ENCODE measurements at places on chromosomes 6 and 20.

- no peak for DNase-seq
Measured at GRCh38 chr20:62596921-62597320, 45.4 kb upstream of the SLCO4A1 start.

DNA sequence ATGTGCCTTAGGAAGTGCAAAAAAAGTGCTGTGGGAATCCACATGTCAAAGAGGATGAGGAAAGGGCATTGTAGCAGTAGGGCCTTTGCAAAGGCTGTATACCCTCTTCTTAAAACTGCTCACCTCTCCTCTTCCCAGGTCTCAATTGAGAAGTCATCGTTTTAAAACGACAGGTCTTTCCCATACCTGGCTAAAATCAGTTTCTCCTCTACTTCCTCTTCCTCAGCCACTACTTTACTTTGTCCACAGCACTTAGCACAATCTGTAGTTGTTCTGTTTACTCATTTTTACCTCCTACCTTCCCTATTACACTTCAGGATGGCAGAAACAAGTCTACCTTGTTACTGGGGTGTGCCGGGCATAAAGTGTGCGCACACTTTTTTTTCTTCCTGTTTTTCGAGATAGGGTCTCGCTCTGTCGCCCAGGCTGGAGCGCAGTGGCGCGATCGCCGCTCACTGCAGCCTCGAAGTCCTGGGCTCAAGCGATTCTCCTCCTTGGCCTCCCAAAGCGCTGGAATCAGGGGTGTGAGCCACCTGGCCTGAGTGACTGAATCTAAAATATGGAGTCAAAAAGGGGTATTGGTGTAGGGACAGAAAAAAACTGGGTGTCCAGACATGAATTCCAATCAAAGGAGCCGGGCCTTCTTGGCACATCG lies 9.8 kb upstream of the ELOVL5 start:
- DNase-seq, result no peak

GRCh38 chr6:73655341-73655917 lies 1.6 kb upstream of the SLC17A5 start:
- no peak for DNase-seq

DNA sequence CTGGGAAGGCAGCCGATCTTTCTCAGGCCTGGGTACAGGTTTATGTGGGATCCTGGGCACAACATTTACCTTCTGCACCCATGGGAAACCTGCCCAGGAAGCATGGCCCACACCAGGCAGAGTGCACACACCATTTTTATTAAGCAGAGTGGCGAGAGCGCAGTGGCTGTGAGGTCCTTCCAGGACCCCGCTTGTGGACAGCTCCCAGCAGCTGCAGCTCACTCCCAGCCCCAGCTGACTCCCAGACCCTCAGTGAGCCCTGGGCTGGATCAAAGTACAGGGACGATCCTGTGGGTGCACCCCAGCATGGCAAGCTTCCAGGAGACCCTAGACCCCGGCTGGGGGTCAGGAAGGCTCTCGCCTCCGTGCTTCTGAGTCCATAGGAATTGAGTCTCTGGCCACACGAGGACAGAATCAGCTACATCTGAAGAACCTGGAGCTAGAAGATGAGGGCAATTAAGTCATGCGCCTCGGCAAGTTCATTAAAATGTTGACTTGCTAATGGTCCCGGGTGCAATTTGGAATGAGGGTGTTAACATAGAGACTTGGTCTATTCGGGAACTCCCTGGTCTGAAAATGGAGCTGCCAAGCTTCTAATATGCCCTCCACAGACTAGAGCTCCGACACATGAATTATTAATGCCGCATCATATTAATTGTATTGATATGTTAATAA lies 65.4 kb upstream of the SLCO4A1 start:
- DNase-seq, result no peak

GRCh38 chr6:138036111-138036510 lies 71.1 kb downstream of the PERP start:
- DNase-seq, result no peak

DNA sequence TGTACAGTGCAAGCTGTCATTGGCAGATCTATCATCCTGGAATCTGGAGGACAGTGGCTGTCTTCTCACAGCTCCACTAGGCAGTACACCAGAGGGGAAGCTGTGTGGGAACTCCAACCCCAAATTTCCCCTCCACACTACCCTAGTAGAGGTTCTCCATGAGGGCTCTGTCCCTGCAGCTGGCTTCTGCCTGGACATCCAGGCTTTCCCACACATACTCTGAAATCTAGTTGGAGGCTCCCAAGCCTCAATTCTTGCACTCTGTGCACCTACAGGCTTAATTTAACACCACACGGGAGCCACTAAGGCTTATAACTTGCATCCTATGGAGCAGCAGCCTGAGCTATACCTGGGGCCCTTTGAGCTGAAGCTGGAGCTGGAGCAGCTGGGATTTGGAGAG lies 43.0 kb upstream of the TRIM39 start:
- no peak for DNase-seq

GRCh38 chr20:45085867-45086266 lies 15.1 kb downstream of the KCNS1 start:
- DNase-seq, result no peak

DNA sequence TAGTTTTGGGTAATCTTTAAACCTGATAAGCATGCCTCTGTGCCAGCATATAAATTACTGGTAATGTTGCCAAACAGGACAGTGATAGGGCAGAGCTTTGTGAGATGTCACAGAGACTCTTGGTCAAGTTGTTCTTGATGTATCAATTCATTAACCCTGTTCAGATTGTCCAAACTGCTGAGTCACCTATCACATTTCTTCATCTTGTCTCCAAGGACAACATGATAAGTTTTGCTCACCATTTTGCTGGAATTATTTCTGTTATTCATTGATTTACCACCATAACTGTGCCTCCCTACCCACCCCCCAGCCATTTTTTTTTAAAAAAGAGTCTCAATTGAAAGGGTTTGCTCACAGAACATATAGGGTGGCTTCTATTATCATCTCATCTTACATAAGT lies 19.5 kb upstream of the GMNN start:
- DNase-seq, result peak; percentile 32

DNA sequence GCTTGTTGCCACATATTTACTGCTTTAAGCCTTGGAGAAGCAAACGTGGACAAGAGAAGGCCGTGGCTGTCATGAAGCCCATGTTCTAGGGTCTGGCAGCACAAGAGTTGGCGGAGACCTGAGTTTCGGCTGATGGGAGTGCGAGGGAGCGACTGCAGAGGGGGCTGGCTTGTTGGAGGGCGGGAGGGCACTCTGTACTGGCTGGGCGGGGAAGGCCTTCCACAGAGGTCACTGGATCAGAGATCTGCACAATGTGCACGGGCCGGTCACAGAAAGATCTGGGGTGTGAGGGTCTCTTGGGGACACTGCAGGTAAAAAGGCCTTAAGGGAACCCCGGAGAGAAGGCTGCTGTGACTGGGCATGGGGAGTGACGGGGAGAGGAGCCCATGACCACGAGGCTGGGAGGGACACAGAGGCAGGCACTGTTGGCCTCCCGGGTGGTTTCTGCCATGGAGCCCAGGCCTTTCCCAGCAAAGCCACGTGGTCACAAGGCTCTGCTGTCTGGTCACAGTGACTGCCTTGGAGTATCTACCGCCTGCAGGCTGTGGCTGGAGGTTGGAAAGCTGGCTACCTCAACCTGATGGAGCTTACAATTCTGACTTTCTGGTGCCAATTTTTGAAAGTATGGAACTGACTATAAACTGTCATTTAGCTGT lies 23.8 kb downstream of the FOXC1 start:
- DNase-seq, result no peak

DNA sequence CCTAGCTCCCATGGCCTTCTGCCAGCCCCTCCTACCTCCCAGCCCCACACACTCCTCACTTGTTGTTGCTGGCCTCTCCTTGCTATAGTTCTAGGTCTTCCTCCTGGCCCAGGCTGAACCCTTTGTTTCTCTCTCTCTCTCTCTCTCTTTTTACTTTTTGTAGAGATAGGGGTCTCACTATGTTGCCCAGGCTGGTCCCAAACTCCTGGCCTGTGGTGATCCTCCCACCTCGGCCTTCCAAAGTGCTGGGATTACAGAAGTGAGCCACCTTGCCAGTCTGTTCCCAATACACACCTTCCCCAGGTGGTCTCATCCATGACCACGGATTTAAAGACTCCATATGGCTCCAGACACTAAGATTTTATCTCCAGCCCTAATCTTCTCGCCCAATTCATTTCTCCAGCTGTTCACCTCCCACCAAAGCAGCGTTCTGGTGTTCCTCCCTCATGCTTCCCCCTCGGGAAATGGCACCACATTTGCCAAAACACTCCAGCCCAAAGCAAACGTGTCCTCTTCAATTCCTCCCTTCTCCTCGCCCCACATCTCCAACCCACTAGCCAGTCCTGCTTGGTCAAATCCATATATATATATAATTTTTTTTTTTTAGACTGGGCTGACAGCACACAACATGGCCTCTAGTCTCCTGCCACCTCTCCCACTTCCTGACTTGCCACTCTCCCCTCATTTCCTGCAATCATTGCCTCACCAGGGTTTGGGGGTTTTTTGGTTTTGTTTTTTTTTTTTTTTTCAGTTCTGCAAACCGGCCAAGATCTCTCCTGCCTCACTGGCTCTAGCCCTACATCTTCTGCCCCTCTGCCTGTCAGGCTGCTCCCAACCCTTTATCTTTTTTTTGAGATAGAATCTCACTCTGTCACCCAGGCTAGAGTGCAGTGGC lies 104.4 kb downstream of the NCR2 start:
- DNase-seq, result no peak

GRCh38 chr20:52619101-52619500 lies 353.1 kb upstream of the TSHZ2 start:
- DNase-seq, result no peak

DNA sequence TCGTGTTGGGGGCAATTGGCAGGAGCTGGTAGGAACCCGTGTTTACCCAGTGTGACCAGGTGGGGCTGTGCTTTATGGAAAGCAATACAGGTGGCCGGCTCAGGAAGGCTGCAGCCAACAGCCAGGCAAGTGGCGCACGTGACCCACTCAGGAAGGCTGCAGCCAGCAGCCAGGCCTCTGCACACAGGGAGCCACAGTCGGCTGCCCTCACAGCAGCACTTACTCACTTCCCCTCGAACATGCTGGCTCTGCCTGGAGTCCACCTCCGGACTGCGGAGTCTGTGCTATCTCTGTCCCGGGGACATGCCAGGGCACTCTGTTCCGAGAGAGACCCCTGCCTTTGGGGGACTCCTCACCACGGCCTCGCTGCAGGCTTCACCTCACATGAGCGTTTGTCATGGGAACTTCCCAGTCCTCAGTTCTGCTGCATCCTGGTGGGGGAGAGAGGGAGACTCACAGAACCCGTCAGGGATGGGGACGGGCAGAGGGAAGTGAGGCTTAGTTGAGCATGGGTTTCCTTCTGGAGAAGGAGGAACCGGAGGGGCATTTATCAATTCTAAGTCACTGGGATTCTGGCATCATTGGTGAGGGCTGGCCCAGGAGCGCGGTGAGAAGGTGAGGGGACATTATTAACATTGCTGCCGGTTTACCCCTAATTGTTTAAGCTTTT lies 76.8 kb downstream of the TTLL2 start:
- no peak for DNase-seq

GRCh38 chr20:35497780-35498189 lies 31.7 kb downstream of the C20orf173 start:
- peak; percentile 60 for DNase-seq

DNA sequence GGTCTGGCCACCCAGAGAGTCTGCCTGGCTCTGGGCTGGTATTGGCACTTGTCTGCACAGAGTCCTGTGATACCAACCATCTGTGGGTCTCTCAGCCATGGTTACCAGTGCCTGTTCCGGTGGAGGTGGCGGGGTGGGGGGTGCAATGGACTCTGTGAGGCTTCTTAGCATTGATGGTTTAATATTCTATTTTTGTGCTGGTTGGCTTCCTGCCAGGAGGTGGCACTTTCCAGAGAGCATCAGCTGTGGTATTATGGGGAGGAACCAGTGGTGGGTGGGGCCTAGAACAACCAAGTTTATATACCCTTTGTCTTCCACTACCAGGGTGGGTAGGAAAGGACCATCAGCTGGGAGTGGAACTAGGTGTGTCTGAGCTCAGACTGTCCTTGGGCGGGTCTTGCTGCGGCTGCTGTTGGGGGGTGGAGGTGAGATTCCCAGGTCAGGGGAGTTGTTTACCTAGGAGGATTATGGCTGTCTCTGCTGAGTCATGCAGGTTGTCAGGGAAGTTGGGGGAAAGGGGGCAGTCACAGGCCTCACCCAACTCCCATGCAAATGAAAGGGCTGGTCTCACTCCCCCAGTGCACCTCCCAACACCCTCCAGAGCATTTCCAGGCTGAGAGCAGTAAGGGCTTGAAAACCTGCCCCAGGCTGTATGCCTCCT lies 117.5 kb downstream of the FLRT3 start:
- no peak for DNase-seq

GRCh38 chr6:111748231-111748647 lies 125.0 kb downstream of the FYN start:
- DNase-seq, result no peak

DNA sequence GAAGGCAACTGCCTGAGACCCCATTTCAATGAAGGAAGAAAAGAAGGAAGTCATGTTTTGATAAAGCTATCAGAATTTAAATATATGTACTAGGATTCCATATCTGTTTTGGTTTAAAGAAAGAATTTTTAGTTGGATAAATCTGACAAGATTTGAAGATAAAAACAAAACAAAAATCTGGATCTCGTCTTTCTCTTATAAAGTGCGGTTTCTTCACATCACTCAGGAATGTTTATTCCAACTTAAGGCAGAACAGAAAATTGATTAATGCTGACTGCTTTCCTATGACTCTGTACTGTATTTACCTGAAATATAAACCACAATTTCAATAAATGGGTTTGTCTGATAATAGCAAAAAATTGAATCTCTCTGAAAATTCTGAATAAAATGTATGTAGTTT lies 439.7 kb downstream of the RFPL4B start:
- DNase-seq, result no peak

GRCh38 chr6:90941885-90942284 lies 355.0 kb upstream of the MAP3K7 start:
- no peak for DNase-seq

DNA sequence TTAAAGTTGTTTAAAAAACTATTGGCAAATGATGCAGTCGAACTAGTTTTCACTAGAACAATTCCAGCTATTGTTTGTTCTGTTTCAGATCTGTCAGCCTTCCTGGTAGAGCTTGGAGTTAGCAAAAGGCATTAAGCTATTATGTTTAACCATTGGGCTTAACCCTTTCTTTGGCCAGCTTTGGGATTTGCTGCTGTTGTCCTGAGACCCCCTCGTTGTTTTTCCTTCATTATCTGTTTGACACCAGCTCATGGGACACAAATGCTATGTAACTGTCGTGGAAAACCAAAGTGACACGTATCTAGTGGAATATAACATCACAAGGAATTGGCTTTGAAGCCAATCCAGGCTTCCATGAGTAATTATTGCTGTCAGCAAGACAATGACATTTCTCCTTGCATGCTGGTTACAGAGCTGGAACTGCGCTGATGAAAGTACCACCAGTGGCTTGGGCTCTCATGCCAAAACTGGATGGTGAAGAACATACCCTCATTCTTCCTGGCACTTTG lies 96.0 kb downstream of the EYA2 start:
- DNase-seq, result no peak

DNA sequence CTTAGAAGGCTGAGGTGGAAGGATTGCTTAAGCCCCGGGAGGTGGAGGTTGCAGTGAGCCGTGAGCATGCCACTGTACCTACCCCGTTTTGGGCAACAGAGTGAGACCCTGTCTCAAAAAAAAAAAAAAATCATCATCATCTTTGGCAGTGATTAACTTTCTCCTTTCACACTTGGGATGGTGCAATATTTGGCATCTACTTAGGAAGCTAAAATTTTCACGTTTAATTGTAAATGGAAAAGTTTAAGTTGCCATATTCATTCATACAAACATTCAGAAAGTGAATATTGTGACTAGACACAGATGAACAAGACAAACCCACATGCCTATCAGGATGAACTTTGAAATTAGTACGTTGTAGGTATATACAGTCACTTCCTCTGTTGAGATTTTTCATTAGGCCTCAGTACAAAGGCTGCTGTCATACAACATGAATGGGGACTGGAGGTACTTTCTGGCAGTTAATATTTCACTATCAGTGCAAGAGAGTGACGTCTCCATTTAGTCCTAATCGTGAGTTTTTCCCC lies 10.3 kb downstream of the TOP1 start:
- DNase-seq, result no peak

Data from fibroblast of mammary gland (primary cell).